ENCODE measurements at places on chromosomes 11 and 22. TPM values are rescaled to one million over a fixed set of nuclear protein-coding genes. Genes with fewer than 3 reads are reported as not detected.

APOL5 gene
- not detected for total RNA-seq

E2F8 gene
- total RNA-seq = 9.8 TPM

TTC36 gene
- 38.5 TPM for total RNA-seq

TRIM49 gene
- total RNA-seq = not detected

LRRC55 gene
- total RNA-seq = not detected

TMPRSS5 gene
- total RNA-seq = 1.5 TPM

C11orf65 gene
- total RNA-seq = not detected

UBXN1 gene
- 99.2 TPM for total RNA-seq

ZNF70 gene
- total RNA-seq = 25.6 TPM

XKR3 gene
- not detected for total RNA-seq

SCGB2A2 gene
- not detected for total RNA-seq

OSM gene
- total RNA-seq = not detected

CPSF7 gene
- total RNA-seq = 77.9 TPM

EXPH5 gene
- total RNA-seq = 5.8 TPM

PKDREJ gene
- 0.13 TPM for total RNA-seq

OR2AG1 gene
- total RNA-seq = not detected

OR5B21 gene
- total RNA-seq = not detected

SLC15A3 gene
- 8.4 TPM for total RNA-seq

BDNF gene
- 1.3 TPM for total RNA-seq

TMEM132A gene
- 5.1 TPM for total RNA-seq

OR52I1 gene
- total RNA-seq = not detected

APOL4 gene
- 2.5 TPM for total RNA-seq

SLC5A4 gene
- total RNA-seq = 1.7 TPM

BACE1 gene
- 7.4 TPM for total RNA-seq

VSIG10L2 gene
- total RNA-seq = not detected

KRTAP5-1 gene
- not detected for total RNA-seq

CD59 gene
- 61.9 TPM for total RNA-seq

NCAM1 gene
- total RNA-seq = 1.8 TPM

MMP1 gene
- total RNA-seq = 1.7 TPM

MRGPRF gene
- total RNA-seq = 5.0 TPM

TMEM191C gene
- total RNA-seq = 14.5 TPM

TNRC6B gene
- 54.0 TPM for total RNA-seq

SF3B2 gene
- 175 TPM for total RNA-seq

TMPRSS6 gene
- not detected for total RNA-seq

GUCD1 gene
- 167 TPM for total RNA-seq

DEFB131B gene
- not detected for total RNA-seq

TXNRD2 gene
- total RNA-seq = 29.8 TPM

TSKU gene
- total RNA-seq = 72.2 TPM

C22orf23 gene
- 0.85 TPM for total RNA-seq

TLCD5 gene
- 3.1 TPM for total RNA-seq

HTR3A gene
- 0.95 TPM for total RNA-seq

MYEOV gene
- not detected for total RNA-seq

LMO2 gene
- 6.8 TPM for total RNA-seq

OR10G4 gene
- total RNA-seq = not detected

SCGB1C1 gene
- total RNA-seq = not detected

PIH1D2 gene
- 11.6 TPM for total RNA-seq

ZDHHC5 gene
- total RNA-seq = 54.3 TPM

TMEM191B gene
- not detected for total RNA-seq

CAT gene
- 160 TPM for total RNA-seq

NEFH gene
- total RNA-seq = 0.66 TPM

APOA5 gene
- 2.8 TPM for total RNA-seq

EIF4ENIF1 gene
- 26.8 TPM for total RNA-seq

RAB36 gene
- 1.0 TPM for total RNA-seq

LMNTD2 gene
- 16.5 TPM for total RNA-seq

CALCA gene
- not detected for total RNA-seq

MS4A3 gene
- total RNA-seq = not detected

PANX3 gene
- not detected for total RNA-seq

All from Peyer's patch (tissue), 4 donors.